Naive thymus-derived CD8-positive, alpha-beta T cell (primary cell): ENCODE measurements at places on chromosomes 3 and 15. TPM values are rescaled to one million over a fixed set of nuclear protein-coding genes. Genes with fewer than 3 reads are reported as not detected.

The FILIP1L gene
- polyA plus RNA-seq: 0.41 TPM

The PLAAT1 gene
- polyA plus RNA-seq: not detected

The BDH1 gene
- 26.6 TPM for polyA plus RNA-seq

The SAMMSON gene
- not detected for polyA plus RNA-seq
